ENCODE measurements at places on chromosomes 4 and X.

DNA sequence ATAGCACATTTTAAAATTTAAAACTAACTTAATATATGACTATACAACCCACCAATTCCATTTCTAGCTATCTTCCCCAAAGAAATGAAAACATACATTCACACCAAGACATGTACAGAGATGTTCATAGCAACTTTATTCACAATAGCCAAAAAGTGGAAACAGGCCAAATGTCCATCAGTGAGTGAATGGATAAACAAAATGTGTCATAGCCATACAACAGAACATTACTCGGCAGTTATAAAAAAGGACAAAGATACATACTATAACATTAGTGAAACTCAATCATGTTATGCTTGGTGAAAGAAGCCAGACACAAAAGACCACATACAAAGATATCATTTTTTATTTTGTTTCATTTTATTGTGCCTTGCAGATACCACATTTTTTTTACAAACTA, 396.8 kb downstream of the PACRGL start:
- DNase-seq: no peak

DNA sequence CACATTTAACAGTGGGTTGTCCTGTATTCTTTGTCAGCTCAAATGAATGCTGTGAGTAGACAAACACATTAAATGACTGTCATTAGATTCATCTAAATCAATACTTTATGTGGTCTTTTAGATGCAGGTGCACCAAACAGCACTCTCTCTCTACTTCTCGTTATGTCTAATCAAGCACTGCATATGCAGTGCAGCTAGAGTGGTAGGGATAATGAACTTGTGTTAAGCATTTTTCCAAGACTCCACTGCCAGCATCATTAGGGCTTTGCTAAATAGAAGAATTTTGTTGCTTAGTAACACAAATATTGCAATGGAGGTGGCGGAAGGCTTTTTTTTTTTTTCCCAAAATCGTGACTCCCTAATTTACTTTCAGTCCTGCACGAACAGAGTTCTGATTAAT, 447.0 kb upstream of the GALNT7 start:
- no peak for DNase-seq

DNA sequence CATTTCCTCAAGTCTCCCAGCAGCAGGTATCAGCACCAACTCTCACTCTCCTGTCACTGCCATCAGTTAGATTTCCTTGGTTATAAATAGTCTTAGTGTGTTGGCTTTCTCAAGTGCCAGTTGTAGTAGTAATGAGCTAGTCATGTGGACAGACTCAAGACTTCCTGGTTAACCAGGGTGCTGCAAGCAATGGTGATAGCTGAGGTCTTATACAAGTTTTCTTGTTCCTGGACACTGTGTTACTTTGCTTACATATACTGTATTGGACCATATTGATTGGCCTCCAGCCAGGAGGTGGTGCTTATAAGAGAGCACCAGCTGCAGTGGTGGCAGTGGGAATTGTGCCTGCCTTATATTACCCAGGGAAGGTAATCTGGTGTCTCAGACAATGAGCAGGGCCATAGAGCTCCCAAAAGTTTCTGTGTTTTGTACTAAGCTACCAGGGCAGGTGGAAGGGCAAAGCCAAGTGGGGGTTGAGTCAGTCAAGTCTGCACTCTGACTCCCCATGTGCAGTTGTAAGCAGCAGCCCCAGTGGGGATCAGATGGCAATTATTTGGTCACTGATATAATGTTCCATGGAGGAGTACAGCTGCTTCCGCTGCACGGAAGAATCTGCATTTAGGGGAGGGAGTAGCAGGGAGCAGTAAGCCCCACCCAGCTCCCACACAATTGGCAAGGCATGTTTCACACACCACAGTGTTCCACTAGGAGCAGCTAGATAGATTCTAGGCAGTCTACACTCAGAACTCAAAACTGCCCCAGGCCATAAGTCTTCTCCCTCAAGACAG, 24.1 kb upstream of the ZDHHC15 start:
- peak; percentile 40 for DNase-seq

DNA sequence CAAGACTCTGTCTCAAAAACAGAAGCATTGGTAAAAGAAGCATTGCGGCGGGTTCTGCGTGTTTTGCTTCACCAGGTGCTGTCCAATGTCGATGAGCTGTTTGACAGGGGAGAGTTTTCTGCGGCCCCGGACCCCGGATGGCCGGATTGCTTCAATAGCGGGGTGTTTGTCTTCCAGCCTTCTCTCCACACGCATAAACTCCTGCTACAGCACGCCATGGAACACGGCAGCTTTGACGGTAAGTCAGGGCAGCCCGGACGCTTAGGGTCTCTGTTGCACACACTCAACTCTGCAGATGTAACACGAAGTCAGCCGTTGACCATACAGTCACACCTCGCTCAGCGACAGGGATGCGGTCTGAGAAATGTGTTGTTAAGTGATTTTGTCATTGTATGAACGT, 26.2 kb downstream of the GYG2 start:
- no peak for DNase-seq

DNA sequence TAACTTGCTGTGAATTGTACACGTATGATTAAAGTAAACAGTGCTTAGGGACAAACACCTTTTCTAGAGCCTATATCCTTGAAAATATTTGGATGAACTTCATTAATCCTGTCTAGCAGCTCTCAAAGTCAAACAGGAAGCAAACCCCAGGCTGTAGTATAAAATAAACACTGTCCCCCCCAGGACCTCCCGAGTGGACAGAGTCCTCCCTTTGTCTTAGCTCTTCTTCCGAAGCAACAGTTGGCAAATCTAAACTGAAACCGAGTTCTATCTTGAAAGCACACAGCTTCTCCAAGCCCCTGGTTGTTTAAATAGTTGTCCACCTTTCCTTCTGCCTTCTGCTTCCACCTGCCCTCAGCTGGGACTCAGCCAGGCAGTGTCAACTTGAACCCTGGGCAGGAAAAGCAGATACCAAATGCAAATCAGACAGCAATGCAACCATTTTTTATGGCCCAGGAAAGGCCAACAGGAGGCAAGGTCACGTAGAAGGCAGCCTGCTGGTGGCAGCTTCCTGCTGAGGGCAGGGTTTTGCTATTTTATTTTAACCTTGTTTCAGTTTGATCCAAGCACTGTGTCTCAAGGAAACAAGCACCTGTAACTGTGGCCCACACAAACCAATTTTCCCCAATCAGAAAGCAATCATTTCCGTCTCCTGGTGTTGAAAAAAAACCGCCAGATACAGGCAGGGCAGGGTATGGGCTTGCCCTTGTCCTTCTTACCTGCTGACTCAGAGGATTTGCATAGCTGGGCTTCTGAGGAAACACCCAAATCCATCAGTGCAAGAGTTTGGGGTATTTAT, 110.3 kb upstream of the KIT start:
- no peak for DNase-seq

- peak; percentile 95 for DNase-seq
Measured at GRCh38 chrX:77899081-77899828, at the start of gene COX7B. TSS of gene COX7B (plus strand) at chrX:77899468. CDS start at chrX:77899554, 86 bp downstream.

- no peak for DNase-seq
Measured at GRCh38 chr4:30671926-30672448, 48.2 kb upstream of the PCDH7 start.

- no peak for DNase-seq
Measured at GRCh38 chr4:3402491-3403347, 39.0 kb upstream of the HGFAC start.

DNA sequence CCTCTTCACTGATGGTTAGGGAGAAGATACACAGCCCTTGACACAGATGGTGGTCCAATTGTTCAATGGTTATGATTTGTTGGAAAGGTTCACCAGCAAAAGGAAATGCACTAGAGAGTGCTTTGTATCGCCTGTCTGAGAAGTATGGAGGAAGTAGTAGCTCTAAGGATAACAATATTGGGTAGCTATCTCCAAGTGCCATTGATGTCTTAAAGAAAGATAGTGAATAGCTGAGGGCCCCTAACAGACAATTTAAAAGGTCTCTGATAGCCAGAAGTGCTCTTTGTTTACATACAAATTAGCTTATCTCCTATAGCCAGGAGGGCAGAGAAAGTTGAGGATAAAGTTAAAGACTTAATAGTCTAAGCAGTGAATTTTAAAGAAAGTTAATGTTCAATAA, 33.9 kb upstream of the BLTP1 start:
- peak; percentile 5 for DNase-seq

DNA sequence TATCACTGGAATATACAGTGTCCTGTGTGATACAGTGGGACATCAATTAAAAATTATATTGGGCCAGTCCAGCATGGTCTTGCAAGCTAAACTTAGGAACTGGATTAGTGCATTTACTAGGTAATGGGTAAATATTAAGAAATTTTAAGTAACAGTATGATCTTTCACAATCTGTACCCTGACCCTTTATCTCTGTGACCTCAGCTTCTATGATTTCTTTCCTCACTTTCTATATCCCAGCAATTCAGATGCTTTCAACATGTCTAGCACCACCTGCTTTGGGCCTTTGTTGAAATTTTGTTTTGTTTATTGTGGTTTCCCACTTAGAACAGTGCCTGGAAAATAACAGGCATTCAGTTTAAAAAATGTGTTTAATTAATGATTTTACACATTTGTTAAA, 2295.4 kb downstream of the ARAP2 start:
- DNase-seq: no peak

DNA sequence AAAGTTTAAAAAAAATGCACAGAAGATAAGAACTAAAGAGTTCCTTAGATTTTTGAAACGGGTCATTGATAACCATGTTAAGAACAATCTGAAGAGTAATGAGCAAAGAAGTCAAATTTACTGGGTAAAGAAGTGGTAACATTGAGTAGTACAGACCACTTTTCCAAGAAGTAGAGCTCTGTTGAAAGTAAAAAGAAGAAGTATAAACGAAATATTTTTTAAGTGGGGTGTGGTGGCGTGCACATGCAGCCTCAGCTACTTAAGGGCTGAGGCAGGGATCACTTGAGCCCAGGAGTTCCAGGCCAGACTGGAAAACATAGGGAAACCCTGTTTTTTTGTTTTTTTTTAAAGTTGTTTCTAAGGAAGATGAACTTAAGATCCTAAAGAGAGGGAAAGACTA, 68.5 kb downstream of the UBA6 start:
- no peak for DNase-seq

GRCh38 chrX:88612870-88613329, 134.1 kb upstream of the CPXCR1 start:
- no peak for DNase-seq

- DNase-seq: no peak
Measured at GRCh38 chr4:73607375-73608033, 12.7 kb downstream of the RASSF6 start.

DNA sequence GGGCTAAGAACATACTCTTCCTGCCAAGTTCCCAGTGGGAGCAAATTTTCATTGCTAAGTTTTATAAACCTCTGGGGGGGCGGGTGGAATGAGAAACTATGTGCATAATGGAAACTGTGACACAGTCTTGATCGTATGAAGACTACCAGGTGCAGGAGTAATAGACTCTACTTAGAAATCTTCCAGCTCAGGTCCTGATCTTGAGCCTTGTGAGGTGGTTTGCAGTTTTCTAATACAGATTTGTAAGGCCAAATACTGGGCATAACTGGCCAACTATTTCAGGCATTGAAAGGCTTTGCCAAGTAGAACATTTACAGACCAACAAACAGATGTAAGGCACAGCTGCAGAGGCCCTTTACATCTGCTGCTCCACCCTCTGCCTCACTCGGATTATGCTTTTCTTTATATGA, 89.7 kb upstream of the CBR4 start:
- no peak for DNase-seq

- DNase-seq: peak; percentile 27
Measured at GRCh38 chr4:64538219-64538618, 129.0 kb upstream of the TECRL start.

DNA sequence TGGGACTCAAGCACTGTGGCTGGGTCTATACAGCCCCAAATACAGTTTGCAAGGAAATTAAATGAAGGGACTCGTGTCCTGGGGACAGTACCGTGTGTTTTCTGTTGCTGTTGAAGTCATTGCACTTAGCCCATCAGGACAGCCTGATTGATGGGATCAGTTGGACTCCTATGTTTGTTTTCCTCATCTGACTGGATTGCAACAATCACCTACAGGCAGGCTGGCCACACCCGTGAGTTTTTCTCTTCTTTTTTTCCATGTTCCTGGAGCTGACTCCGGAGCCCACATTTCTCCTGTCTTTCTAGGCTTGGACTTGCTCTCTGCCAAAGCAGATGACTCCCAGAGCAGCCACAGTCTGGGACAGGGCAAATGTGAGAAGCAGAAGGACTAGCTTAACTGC, 38.1 kb downstream of the RTL9 start:
- DNase-seq: no peak

GRCh38 chr4:157220371-157220881, at the start of gene GRIA2:
TSS of gene GRIA2 (plus strand) at chr4:157220728. CDS start at chr4:157221043, 315 bp downstream.
- no peak for DNase-seq

DNA sequence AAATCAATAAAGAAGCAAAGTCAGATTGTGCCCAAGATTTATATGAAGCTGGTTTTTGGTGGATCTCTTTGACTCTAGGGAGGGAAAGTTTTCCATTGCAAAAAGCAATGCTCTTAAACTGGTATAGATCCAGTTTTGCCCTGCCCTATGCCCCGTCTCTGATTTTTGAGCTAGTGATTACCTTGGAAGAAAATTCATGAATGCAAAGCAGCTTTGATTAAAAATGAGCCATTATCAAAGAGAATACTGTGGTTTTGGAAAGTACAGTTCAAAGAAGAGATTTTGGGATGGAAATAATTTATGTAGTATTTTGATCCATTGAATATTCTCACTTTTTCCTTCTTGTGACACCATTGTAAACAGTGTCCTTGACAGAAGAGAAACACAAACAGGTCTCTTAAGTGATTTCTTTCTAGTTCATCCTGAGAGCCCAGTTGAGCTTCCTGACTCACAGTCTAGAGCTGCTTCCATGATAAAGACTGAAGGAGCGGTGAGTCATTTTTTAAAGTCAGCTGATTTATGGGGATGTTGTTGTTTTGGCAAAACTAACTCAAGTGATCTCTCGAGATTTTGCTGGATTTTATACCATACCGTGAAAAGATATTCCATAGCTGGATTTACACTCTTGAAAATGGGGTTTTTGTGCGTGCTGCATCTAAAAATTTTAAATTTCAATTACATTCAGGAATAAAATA, 76.7 kb downstream of the AFF1 start:
- DNase-seq: peak; percentile 37

- no peak for DNase-seq
Measured at GRCh38 chr4:177374966-177375365, 65.3 kb downstream of the NEIL3 start.

DNA sequence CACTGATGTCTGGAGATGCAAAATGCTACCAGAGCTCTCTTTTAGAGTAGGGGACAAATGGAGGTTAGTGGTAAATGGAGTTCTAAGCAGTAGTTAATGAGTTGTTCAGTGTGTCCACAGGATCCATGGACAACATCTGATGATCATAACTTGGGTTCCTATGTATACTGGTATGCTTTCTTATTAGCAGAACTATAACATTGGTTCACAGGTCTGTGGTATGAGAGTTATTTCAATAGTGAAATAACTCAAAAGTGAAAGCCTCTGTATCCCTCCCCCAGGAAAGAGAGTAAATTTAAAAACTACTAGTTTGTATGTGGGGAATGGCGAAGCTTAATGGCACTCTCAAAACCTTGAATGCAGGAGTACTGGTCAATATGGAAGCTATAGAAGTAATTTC, 363.5 kb upstream of the EMCN start:
- DNase-seq: no peak

DNA sequence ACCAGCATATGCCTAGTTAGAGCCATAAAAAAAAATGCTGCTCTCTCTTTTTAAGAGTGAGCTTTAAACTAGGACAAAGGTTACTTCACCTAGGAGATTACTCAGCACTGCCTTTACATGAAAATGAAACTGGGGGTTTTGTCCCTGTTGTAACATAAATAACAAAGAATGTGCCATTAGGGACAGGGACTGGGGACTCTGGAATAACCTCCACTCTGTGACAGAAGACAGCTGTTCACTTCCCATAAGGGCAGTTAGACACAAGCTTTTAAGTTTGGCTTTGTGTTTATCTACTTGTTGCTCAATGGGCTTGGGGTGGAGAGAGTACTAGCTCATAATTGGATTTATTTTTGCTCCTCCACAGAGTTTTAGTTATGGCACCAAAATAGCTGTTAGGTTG, 11.9 kb downstream of the ENPEP start:
- DNase-seq: no peak

All from Kasumi-1 (cell line).